Amniotic stem cell (primary cell): ENCODE measurements at places on chromosomes 4 and X.

- DNase-seq = no peak
These were observed 156.1 kb upstream of the EOLA2 start for GRCh38 chrX:150094375-150094774.

DNA sequence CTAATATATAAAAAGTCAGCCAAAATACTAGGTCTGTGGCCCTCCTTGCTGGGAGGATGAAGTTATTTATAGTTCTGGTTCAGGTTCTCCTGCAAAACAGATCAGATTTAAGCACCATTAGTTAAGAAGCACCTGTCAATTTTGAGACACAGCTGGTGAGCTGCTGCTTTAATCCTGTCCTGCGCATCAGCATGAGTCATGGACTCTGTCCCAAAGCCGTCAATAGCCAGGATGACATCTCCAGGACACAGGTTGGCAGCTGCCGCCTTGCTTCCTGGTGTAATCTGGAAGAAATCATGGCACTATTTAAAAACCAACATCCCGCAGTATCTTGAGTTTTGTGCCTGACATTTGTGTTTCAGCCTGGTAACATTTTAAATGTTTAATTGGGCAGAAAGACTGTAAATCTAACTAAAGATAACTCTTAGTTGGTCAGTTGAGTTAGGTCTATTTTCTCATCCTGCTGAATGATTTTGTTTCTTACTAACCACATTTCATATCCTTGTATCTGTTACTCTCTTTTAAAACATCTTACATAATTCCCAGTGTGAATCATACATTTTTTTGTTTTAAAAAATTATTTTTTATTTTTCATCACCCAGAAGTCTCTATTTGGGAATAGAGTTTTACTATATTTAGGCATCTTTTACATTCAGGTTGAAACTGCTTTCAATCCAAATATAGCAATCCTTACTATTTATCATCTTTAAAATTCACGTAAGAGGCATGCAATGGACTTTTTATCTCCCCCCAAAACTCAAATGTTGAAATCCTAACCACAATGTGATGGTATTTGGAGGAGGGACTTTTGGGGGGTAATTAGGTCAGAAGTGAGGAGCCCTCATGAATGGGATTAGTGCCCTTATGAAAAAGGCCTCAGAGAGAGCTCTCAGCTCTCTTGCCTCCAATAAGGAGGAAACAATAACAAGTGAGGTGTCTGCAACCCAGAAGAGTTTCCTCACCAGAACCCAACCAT is 10.1 kb downstream of the PDLIM3 start:
- no peak for DNase-seq

GRCh38 chrX:17082831-17083230 is 136.4 kb downstream of the REPS2 start:
- no peak for DNase-seq

DNA sequence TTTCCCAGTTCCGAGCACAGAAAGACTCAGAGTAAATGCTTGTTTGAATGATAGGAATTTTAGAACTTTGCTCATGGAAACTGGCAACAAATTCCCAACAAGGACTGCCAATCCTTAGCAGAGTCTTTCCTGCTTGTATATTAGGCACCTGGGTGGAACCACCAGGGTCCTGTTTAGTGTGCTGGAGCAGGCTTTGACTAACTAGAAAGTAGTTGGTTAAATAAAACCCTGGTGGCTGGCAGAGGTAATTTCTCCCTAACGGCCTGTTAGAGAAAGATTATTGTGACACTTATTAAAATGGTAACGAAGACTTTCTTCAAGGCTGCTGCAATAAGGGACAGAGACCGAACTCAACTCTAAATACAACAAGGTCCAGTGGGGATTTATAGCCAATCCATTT is 103.6 kb upstream of the TEX13D start:
- DNase-seq = no peak

DNA sequence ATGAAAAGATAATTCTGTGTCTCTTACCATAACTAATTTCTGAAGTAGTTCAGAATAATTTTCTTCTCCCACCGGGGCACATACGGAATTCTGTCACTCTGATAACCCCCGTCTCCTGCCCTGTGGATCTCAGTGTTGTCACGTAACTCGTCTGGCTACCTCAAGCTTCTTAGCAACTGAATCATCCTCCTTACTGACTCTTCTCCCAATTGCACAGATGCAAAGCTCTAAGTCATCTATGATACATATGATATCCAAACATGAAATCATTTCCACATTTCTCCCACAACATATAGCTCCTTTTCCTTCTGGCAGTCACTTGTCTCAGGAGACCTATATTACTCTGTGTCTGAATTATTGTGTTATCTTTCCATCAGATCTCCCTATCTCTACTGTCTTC is 1043.1 kb upstream of the TENM3 start:
- DNase-seq = no peak

DNA sequence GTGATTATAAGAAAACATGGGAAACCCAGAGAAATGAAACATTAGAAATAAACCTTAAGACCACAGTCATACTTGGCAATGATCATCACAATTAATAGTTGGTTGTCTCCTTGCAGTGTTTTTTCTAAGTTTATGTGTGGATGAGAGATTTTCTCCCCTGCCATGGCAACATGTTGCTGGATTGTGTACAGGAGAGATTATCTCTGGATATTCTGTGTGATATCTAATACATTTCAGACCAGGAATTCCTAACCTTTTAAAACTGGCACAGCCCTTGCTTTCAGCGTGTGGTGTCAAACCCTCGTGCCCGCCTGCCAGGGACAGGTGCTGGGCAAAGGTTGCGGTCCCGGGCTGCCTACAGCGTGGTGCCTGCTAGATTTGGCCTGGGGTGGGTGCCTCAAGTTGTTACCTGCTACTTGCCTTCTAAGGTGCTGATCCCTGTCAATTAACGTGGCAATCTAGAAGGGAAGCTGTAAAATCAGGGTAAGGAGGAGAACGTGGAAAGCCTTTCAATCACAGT is 100.5 kb downstream of the TMEM131L start:
- no peak for DNase-seq

DNA sequence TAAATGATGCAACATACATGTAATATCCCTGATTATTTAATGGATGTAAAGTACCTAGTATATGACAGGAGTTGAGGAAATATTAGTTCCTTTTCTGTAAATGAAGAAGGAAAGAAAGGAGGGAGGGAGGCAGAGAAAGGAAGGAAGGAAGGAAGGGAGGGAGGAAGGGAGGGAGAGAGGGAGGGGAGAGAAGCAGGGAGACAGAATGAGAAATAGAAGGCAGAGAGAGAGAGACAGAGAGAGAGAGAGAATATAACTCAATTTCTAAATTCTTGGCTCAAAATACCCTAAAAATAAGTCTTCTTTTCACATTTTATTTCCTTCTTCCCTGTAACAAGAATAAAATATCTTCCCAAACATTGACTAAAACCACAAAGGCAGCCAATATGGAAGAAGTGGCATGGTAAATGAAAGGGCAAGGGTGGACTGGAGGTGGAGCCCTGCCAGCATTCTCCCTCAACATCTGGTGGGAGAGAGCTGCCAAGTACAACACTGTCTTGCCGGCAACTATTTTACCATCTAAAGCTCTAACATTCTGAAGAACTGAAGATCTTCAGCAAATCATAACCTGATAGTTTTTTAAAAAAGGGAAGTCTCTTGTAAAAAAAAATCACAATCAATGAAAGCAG is 245.1 kb downstream of the PPP3CA start:
- DNase-seq = peak; percentile 9

DNA sequence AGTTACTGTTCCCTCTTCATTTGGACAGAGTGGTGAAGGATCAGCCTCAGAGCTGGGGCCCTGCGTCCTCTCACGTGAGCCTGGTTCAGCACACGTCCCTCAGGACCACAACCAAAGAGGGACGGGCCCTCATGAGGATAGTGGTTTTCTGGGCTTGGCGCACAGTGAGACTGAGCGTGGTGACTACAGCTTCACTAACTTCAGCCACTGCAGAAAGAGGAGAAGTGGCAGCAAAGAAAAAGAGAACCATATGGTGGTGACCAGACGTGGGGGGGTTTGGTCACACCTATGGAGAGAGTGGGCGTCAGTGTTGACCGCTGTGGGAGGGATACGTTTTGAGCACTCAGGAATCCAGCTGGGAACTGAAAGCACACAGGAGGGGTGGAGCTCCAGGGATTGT is 21.8 kb upstream of the TNIP3 start:
- no peak for DNase-seq

- DNase-seq = no peak
These were observed 156.7 kb upstream of the FAM241A start for GRCh38 chr4:111988514-111988913.

DNA sequence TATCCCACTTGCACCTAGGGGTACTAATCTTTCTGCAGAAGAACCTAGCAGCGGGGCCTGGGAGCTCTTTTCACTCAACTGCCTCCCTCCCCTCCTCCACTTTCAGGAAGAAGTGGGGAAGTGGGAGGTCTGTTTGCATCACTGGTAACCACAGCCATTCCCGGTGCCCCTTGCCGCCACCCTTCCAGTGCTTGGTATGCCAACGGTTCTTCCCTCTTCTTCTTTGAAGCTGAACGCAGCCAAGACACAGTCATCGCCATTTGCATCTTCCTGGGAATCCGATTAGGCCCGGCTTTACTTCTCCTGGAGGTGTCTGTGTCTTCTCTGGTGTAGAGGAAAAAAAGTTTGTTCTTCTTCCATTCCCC is 47.2 kb upstream of the RBPJ start:
- no peak for DNase-seq

- no peak for DNase-seq
These were observed 9.4 kb downstream of the GPRIN3 start for GRCh38 chr4:89298155-89298554.
